ENCODE measurements at places on chromosomes 12 and 14.

- DNase-seq: no peak
Observed at GRCh38 chr12:12582193-12582881, 19.7 kb upstream of the DUSP16 start.

- no peak for DNase-seq
Observed at GRCh38 chr12:84874125-84874824, 38.3 kb downstream of the SLC6A15 start.

GRCh38 chr12:94318181-94318580, 141.5 kb downstream of the CEP83 start:
- DNase-seq: no peak

GRCh38 chr12:121767525-121768016, 25.9 kb downstream of the RHOF start:
- DNase-seq: no peak

DNA sequence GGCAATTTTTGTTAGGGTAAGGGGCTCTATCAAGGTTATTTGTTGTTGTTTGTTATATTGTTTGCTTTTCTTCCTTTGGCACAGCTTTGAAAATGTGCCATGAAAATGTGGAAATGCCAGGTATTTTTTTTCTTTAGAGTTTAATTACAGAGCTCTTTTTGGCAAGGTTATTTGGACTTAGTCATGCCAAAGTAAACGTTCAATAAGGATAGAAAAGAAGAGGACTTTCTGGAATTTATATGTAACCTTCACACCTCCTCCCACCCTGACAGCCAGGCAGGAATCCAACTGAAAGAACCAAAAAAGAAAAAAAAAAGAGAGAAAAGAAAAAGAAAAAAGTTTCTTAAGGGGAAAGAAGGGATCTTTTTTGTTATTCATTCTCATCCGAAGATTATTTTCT, 217.8 kb downstream of the KITLG start:
- DNase-seq: no peak

DNA sequence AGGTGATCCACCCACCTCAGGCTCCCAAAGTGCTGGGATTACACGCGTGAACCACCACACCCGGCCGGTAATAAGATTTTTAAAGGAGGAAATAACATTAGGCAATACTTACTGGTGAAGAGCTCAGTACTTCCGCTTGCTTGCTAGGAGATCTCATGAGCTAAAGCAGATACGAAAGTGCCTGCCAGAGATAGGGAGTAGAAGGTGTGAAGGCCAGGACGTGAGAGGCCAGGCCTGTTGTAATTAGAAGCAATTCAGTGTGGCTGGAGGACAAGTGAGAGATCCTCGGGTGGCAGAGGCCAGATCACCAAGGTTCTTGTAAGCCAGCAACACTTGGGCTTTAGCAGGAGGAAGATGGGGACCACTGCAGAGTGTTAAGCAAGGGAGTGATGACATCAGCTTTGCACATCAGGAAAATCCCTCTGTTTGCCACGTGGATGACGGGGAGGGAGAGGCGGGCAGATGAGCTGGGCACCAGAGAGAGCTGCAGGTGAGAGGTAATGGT, 7.6 kb downstream of the TECPR2 start:
- no peak for DNase-seq

Measured in T follicular helper cell (primary cell).